ENCODE measurements at places on chromosomes 1 and 21.

- DNase-seq = no peak
These were observed 205.0 kb downstream of the HMCN1 start for GRCh38 chr1:185939142-185939541.

DNA sequence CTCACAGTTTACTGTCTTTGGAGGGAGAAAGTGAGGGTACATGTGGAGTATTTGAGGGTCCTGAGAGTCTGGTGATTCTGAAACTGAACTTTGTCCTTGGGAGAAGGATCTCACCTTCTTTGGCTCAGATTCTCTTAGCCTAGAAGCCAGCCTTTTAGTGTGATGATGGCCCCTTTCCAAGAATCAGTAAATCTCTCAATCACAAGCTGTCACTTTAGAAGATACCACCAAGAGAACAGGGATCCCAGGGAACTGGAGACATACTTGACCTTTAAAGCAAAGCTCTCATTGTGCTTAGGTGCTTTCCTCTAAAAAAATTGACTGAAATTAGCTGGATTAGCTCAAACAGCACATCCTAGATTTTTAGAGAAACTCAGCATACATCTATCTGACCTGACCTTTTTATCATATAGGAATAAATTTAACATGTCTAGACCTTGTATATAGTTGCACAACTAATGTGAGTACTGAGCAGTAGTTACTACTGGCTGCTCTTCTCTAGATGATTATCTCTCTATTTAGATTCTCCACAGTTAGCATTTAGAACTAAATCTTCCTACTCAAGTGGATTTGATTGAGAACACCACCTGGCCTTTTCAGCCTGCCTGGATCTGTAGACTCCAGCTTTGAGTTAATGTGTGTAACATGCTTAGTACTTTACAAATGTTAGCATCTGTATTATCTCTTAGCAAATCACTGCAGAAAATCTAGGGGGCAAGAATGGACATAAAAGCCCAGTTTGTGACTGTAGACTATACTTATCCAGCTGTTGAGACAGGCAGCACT is 157.7 kb downstream of the MAST2 start:
- no peak for DNase-seq

DNA sequence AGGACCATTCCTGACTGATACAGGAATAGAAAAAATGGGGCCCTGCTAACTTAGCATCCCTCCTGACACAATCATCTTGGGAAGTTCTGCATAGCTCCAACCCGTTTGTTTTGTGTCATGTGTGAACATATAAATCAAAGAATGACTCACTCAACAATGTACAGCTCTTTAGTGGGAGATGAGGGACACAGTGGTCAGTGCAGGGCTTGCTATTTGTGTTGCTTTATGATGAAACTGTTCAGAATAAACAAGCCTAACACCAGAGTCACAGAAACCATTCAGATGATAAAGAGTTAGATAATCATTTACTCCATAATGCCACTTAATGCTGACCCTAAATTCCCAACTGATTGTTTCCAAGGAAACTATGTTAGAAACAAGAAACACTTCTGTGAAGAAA is 154.2 kb upstream of the ZNHIT6 start:
- DNase-seq = no peak

- no peak for DNase-seq
These were observed 758 bp downstream of the TATDN3 start for GRCh38 chr1:212792396-212792908.

DNA sequence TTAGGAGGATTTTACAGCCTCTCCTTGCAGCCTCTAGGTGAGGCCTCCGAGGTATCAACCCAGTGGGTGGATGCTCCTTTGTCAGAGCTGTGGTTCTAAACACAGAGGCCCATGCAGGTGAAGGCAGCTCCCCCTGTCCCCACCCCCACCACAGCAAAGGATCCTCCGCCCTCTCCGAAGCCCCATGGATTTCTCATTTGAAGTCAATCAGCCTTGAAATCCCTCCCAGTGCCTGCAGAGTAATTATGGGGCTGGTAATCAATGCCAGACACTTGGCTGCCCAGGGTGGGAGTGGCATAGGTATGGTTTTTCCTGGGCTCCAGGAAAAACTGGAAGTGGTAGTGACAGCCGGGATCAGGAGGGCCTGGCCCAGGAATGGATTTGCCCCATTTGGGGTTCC is 119.5 kb upstream of the CSF3R start:
- no peak for DNase-seq

- DNase-seq = no peak
These were observed 62.8 kb downstream of the DTL start for GRCh38 chr1:212098310-212098709.

DNA sequence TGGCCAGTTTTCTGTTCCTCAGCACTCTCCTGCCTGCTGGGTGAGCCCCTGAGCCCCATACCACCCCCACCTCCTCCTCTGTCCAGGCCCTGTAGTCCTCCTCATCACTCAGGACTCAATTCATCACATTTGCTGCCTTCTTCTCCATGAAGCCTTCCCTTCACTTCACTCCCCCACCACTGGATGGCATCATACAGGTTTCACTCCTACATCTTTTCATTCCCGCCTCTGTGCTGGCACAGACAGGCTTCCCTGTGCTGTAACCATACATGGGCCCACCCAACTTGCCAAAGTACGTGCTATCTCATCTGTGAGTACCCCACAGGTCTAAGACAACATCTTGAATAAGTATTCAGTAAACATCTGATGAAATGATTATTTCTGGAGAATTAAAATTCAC is 56.9 kb downstream of the SLC45A1 start:
- no peak for DNase-seq

DNA sequence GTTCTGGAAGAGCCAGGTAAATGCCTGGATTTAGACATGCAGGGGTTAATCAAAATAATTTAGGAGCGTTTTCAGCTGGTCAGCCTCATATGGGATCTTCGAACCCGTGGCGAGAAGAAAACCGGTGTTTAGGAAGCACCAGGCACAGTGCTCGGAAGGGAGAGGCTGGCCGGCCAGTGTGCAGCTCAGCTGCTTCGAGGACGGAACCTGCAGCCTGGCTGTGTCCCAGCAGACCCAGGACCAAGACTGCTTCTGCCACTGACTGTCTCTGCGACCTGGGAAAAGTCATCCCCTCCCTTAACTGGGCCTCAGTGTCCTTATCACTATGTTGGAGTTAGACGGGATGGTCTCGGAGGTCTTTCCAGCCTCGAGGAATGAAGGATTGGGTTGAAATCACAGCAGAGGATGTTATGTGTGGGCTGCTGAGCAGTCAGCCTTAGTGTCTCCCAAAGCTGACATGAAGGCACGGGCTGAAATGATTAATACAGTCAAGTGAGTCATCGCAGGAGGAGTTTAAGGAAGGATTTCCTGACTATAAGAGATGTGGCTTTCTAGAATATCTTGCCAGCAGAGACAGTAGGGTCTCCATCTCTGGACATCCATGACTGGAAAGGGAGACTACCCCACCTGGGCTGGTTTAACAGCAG is 20.8 kb downstream of the PPFIA4 start:
- no peak for DNase-seq
